ENCODE measurements at places on chromosomes 11 and 22.

DNA sequence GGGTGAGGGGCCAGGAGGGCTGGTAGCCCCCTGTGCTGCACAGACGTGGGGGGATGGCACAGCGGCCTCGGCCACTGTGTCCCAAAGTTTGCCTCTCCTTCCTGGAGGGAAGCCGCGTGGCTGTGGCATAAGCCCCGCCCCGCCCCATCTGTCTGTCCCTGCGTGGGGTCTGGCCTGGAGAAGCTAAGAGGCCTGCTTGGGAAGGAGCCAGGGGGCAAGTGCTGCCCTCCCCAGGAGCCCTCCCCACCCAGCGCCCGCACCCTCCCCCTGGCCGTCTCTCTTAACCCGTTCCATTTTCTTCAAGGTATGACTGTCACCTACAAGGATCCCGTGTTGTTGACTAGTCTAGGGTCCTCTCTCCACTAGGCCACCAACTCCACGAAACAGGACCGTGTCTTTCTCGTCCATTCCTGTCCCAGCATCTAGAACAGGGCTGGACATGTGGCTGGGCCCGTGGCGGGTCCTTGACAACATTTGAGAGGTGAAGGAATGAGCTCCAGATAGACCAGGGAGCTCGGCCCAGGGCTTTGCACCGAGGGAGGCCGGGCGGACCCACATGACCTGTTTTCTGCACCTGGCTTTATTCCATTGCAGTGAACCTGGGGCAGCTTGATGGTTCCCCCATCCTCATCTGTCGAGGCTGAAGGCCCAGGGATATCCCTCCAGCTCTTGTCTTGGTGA, 428.0 kb downstream of the TBC1D22A start:
- no peak for DNase-seq

DNA sequence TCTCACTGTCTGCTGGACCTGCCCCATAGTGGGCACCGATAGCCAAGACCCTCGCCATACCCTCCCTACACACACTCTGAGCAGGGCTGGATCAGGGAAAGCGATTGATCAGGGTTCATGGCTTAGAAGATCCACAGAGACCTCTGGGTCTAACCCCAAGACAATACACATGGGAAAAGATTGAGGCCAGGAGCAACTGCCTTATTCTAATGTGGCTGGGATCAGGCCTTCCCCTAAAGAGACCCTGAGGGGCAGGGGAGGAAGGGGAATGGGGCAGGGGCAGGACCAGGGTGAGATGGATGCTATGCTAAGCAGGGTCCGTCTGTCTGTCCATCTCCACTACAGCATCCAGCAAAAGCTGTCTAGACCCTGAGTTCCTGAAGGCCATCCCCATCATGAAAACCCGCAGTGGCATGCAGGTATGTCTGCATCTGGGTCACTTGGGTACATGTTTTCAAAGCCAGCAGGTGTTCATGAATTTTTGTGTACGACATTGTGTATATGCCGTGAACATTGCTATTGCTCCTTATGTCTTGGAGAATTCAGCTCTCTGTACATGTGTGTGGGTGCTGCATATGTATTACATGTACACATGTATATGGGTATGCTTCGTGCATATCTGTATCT, 15.3 kb upstream of the RELT start:
- no peak for DNase-seq

DNA sequence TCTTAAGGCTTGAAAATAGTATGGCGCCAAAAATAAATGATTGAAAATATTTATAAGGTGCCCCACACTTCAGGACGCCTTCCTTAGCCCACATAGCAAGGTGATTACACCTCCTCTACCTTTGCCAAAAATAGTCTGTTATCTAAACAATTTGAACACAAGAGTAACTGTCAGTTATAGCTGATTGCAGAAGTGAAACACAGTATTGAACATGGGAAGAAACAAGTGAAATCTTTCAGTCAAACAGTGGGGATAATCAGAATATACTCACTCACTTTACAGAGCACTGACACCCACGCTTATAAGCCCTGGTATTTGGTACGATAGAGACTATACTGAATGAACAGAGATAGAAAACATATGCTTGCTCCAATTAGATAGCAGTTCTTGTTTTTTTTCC, 203.1 kb downstream of the RAB38 start:
- no peak for DNase-seq

GRCh38 chr22:48077699-48078098, 1315.2 kb downstream of the TBC1D22A start:
- no peak for DNase-seq

GRCh38 chr22:43241138-43241597, 54.2 kb upstream of the TTLL12 start:
- no peak for DNase-seq

- no peak for DNase-seq
Observed at GRCh38 chr11:119685111-119685746, 43.8 kb downstream of the NECTIN1 start.

DNA sequence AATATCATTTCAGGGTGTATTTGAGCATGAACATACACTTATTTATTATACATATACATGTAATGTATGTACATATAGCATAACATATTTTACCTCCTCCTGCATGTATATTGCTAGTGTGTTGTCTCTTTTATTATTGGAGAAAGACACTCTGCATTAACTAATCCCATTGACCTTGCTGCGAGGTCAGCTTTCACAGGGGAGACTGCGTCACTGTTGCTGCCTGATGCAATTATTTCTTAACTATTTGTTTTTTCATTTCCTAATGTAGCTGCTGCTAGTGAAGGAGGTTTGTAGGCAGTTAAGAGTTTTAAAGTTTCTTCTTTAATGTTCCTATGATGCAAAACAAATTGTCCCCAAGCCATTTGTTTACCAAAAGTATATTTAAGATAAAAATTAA, 185.4 kb upstream of the CNTN5 start:
- DNase-seq: no peak
